ENCODE measurements at places on chromosomes 5 and 9. TPM values are rescaled to one million over a fixed set of nuclear protein-coding genes. Genes with fewer than 3 reads are reported as not detected.

DNA sequence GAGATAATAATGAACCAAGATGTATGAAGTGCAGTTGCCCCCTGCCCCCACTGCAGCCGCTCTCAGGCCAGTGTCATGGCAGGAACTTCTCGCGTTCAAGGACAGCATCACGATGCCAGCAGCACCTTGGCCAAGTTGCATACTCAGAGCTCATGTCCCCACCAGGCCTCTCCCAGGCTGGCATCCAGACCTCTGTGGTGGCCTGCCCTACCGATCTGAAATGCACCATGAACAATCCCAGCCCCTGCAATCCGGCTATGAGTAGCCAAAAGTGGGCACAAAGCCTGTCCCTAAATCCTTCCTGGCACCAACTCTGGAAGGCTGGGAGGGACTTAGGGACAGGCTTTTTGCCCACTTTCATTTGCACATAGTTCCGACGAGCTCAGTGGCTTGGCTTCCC, 140.9 kb downstream of the PAX5 start:
- no peak for DNase-seq

GRCh38 chr5:58648846-58649245, 66.0 kb downstream of the RAB3C start:
- no peak for DNase-seq

DNA sequence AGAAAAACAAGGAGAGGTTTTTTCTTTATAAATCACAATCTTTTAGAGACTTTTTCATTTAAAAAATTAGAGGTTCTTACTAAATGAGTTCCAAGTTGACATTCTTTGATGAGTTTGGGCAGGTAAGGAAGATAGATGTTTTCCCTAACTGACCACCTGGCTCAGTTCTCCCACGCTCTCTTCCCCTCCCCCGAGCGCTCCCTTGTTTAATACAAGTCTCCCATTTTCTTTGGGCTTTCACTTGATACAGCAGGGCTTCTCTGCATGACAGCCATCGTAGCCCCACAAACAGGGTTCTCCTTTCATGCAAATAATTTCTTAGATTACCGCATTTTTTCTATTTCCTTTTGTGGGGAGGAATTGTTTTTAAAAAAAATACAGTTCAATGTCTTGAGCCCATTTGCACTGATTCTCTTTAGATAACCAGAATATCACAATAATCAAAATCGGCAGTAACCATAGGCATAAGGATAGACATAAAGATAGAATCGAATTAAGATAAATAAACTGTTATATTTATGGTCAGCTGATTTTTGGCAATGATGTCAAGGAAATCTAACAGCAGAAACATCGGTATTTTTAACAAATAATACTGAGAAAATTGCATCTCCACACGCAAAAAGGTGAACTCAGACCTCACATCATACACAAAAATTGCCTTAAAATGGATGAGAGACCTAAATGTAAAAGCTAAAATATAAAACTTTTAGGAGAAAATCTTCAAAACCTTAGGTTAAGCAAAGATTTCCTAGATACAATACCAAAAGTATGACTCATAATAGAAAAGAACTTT, 325.4 kb downstream of the PIK3R1 start:
- no peak for DNase-seq

PCDH12 gene
- 1.1 TPM for total RNA-seq

PLK2 gene
- 28.3 TPM for total RNA-seq

IL9 gene
- total RNA-seq = not detected

ENC1 gene
- total RNA-seq = 18.9 TPM

ALDH1A1 gene
- total RNA-seq = 102 TPM

ZNF354C gene
- 1.9 TPM for total RNA-seq

DNA sequence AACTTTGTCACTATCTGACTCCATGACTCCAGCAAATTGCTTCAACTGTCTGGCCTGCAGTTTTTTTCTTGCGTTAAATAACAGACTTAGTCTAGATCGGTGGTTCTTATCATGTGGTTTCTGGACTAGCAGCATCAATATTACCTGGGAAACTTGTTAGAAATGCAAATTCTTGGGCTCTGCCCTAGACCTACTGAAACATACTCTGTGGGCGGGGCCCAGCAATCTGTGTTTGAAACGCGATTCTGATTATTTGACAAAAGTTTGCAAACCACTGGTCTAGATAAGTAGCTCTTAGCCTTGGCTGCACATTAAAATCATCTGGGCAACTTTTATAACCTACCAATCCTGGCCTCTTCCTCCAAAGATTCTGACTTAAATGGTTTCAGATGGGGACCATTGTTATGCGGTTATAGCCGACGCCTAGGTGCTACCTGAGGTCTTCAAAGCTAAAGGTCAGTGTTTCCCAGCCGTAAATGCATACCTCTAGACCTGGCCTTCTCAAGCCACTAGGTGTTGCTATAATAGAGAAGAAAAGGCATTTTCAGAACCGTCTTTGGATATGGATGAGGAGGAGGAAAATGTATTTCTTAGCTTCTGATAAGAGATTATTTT, 74.0 kb downstream of the C9orf85 start:
- DNase-seq = peak; percentile 22

SLC36A2 gene
- total RNA-seq = not detected

PCDHB5 gene
- 0.10 TPM for total RNA-seq

- DNase-seq = peak; percentile 92
These were observed at the start of gene CDK9 for GRCh38 chr9:127785933-127786772. CDK9 (plus strand) TSS chr9:127786034; CDS start chr9:127786149, 115 bp downstream.

GRCh38 chr9:36258996-36259533, 817 bp upstream of the GNE start:
- DNase-seq = peak; percentile 40

- no peak for DNase-seq
These were observed 99.9 kb downstream of the MACIR start for GRCh38 chr5:103358305-103358995.

GRCh38 chr5:53425687-53426511, 54.5 kb upstream of the FST start:
- peak; percentile 37 for DNase-seq

DNA sequence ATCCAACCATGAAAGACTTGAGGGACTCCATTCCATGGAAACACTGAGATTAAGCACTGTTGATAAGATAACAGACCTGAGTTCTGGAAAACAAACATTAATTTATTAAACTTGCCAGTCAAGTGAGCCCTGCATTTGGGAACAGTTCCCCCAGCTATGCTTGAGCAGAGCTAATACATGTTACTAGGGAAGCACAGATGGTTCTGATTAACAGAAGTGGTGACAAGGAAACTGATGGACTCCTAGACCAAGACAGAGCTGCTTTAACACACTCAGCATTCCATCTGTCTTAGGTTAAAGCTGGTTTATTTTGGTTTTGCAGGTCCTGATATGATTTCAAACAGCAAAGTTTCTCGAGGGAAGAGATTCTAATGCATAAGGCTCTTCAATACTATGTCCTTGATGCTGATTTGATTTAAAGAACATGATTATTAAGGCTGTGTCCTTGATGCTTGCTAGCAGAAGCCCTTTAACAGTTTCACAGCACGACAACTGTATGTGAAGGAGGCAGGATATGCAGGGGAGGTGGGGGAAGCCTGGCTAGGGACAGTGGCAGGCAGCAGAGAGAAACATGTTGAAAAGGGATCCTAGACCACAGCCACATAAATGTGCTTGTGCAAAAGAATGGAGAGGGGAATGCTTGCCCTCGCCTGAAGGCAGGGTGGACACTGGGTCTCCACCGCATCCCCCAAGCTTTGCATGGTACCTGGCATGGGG, 66.2 kb downstream of the ACTBL2 start:
- DNase-seq = no peak

DNA sequence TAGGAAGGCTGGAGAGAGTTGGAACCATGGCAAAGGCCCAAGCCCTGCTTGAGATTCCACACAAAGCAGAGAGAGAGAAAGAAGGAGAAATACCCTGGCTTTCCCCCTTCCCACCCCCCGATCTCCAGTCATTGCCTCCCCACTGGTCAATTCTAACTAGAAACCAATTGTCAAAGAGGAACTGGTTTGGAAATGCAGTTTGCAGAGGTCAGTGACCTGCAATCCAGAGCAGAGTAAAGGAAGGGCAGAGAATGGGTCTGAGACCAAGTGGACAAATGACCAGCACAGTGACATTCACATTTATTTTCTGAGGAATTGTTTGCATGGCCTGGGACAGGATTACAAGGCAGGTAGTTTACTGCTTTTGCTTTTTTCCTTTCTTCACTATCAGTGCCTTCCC, 37.5 kb upstream of the ZFYVE16 start:
- no peak for DNase-seq

DNA sequence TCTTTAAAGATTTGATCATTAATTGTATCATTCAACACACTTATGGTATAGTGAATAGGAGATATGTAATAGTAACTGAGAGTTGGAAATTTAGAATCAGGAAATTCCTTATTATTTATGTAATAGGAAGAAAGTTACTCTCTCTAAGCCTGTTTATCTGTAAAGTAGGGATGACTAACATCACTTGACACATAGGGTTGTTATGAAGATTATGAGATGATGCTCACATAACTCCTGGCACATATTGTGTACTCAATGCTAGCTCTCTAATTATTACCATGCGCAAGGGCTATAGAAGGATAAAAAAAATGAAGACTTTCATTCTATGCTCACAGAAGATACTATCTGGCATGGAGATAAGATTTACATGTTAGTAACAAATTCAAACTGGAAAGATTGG, 149.9 kb downstream of the ISOC1 start:
- DNase-seq = no peak

- no peak for DNase-seq
These were observed 419.5 kb upstream of the CTNND2 start for GRCh38 chr5:12323637-12324229.

- no peak for DNase-seq
These were observed 36.0 kb upstream of the SVEP1 start for GRCh38 chr9:110615498-110615897.

- no peak for DNase-seq
These were observed 108.1 kb downstream of the LHFPL2 start for GRCh38 chr5:78540335-78541085.

GRCh38 chr9:14315875-14316601, 2.1 kb upstream of the NFIB start:
- DNase-seq = peak; percentile 47

DNA sequence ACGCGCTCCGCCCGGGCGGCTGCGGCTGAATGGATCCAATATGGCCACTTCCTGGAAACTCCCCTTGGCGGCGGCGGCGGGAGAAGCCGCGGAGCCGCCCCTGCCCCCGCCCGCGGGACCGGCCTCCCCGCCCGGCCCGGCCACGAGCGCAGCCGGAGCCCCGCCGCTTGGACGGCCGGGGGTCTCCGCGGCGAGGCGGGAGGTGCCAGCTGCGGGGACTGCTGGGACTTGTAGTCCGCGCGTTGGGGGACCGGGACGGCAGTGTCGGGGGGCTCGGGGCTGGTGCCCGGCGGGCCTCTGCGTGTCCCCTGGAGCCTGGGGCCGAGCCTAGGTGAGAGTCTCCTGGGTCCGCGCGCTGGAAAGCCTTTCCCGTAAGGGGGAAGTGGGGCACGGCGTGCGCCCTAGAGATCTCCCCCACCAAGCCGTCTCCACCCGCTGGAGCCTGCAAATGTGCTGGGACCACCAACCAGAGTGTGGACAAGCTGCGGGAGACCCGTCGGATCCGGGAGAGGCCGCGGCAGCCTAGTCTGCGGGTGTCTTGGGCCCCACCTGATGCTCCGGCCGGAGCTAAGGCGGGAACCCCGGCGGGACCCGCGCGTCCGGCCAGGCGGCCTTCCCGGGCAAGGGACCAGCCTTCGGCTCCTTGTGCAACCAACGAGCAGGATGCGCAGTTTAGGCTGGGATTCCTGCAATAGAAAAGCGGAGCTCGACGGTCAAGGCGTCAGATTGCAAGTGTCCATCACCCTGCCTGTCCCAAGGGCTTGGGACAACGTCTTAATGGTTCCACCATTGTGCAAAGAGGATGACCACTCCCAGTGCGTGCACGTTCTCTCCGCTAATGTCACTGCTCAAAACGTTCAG, at the start of gene SEPTIN8:
TSS of gene SEPTIN8 (minus strand) at position 31 of the 861 bp plus-strand sequence. CDS start 102 bp downstream, outside the sequence.
- DNase-seq = peak; percentile 65

STPG3 gene
- total RNA-seq = not detected

SEC16A gene
- total RNA-seq = 104 TPM

- DNase-seq = no peak
These were observed 31.9 kb upstream of the TARS1 start for GRCh38 chr5:33408816-33409215.

SLC36A3 gene
- total RNA-seq = not detected

GRCh38 chr9:72473474-72474261, 47.7 kb upstream of the TMC1 start:
- DNase-seq = no peak

DNA sequence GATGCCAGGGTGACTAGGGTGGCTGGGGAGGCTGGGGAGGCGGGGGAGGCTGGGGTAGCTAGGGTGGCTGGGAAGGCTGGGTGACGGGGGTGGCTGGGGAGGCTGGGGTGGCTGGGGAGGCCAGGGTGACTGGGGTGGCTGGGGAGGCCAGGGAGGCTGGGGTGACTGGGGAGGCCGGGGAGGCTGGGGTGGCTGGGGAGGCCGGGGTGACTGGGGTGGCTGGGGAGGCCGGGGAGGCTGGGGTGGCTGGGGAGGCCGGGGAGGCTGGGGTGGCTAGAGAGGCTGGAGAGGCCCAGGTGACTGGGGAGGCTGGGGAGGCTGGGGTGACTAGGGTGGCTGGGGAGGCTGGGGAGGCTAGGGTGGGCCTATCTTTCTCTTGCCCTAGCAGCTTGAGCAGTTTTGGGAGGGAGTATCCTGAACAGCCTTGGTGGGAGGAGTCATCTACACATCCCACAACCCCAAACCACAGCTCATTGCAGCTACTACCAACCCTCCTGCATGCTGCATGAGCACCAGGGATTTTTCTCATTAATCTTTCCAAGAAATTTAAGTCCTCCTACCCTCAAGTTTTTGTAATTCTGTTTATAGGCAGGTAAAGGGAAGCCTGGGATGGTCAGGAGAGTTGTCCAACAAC, 203.2 kb upstream of the IRX1 start:
- DNase-seq = no peak

GRCh38 chr9:91978740-91979414, 28.8 kb upstream of the ROR2 start:
- no peak for DNase-seq

NDST1 gene
- 37.4 TPM for total RNA-seq

FAM163B gene
- total RNA-seq = 1.2 TPM

- DNase-seq = no peak
These were observed 368 bp upstream of the FRMPD1 start for GRCh38 chr9:37650299-37650872.

- peak; percentile 65 for DNase-seq
These were observed 757 bp downstream of the CDC26 start for GRCh38 chr9:113274474-113275156.

- no peak for DNase-seq
These were observed 1496.2 kb upstream of the CDH6 start for GRCh38 chr5:29697278-29697677.

All from colonic mucosa (tissue), 4 donors.